Non-pigmented ciliary epithelial cell (primary cell): ENCODE measurements at places on chromosomes 3 and 15.

- no peak for DNase-seq
Observed at GRCh38 chr3:128217702-128218547, 64.6 kb downstream of the EEFSEC start.

GRCh38 chr3:193928354-193929209 is 207.4 kb upstream of the HES1 start:
- DNase-seq, result no peak

- peak; percentile 46 for DNase-seq
Observed at GRCh38 chr15:40190591-40190990, 29.7 kb downstream of the BUB1B start.

- DNase-seq, result no peak
Observed at GRCh38 chr15:96335411-96336024, 5.0 kb downstream of the NR2F2 start.

- DNase-seq, result no peak
Observed at GRCh38 chr3:34011171-34012101, 213.0 kb downstream of the PDCD6IP start.

- DNase-seq, result no peak
Observed at GRCh38 chr15:22919171-22919570, 61.0 kb downstream of the CYFIP1 start.

DNA sequence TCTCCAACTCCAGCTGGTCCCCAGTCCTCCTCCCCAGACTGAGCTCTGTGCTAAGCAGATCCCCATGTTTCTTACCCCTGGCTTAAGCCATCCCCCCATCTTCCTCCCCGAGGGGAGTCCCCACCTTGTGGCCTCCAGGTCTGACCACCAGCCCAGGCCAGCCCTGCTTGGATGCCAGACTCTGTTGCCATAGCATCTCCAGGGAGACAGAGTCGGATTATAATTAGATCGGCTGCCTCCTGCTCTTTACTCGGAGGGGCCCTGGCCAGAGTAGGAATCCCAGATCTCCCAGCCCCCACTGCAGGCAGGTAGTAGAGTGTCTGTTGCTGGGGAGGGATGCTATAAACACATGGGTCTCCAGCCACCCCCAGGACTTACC is 2.4 kb downstream of the KLHDC8B start:
- no peak for DNase-seq

DNA sequence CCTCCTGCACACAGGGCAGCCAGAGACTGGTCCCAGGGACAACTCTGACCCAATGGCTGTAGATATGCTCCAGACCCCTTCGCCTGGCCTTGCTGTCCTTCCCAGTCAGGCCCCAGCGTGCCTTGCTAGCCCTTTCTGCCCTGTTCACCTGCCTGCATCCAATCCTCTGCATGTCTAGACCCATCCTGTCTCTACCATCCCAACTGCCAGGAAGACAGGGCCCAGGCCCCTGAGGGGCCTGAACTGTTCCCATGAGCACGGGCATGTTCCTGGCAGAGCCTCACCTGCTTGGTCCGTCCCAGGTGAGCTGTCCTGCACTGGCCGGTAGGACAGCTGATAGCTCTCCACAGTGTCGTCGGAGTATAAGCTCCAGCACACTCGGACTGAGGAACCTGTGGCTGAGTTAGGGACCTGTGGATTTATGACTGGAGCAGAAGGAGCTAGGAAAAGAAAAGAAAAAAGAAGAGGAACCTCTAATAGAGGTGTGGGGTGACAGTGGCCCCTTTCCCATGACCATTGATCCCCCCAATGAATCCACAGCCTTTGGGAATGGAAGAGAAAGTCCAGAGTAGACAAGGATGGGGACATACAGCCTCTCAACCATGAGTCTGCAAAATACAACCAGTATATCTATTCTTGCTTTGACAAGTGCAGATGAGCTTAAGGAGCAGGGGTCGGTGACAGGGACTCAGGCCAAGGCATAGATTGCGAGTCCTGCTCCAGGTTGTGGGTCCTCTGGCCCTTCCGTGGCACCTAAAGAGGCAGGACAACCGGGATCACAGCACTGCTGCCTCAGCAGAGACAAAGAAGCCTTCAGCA is 33.9 kb downstream of the FSD2 start:
- DNase-seq, result no peak

GRCh38 chr15:49225572-49226281 is 55.7 kb downstream of the GALK2 start:
- DNase-seq, result no peak

- no peak for DNase-seq
Observed at GRCh38 chr15:58174709-58175108, 36.5 kb downstream of the AQP9 start.

- DNase-seq, result no peak
Observed at GRCh38 chr15:78041946-78042345, 35.6 kb downstream of the TBC1D2B start.

DNA sequence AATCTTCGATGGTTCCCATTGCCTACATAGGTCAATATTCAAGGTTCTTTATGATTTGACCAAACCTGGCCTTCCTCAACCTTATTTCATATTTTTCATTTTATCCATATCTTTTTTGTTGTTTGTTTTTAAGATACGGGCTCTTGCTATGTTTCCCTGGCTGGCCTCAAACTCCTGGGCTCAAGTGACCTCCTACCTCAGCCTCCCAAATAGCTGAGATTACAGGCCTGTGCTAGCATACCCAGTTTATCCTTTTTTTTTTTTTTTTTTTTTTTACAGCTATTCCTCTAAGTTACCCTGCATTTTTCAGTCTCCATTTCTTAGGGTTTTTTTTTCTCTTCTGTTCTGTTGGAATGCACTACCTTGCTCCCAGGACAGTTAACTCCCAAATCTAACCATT is 14.5 kb downstream of the ZNF609 start:
- DNase-seq, result no peak

DNA sequence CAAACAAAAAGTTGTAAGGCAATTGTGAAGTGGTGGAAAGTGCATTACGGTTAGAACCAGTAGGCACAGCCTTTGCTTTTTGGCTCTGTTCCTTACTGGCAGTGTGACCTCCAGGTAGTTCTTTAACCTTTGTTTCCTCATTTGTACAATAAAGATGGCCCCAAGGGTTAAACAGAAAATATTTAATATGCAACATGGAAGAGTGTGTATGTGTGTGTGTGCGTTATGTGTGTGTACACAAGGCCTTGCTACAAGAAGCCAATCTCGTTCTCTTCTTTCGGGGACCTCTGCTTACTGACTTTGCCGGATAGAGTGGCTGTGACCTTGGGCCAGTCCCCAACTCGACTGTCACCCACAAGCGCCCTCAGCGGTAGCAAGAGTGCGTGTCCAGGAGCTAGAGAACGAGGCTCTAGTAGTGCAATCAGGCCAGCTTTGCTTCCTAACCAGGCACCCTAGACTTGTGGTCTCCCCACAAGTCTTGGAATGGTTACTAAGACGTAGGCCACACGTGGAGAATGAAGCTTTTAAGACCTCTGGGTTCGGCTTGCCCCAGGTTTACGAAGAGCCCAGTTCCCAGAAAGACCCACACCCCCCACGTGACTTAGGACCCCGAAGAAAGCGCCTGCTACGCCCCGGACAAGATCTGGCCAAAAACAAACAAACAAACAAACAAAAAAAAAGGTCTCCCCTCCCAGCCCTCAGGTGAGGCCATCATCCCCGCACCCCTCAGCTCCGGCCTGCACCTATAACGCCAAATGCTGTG is 593 bp downstream of the CIAO2A start:
- DNase-seq, result no peak

- no peak for DNase-seq
Observed at GRCh38 chr3:133753779-133754164, 7.6 kb downstream of the TF start.

GRCh38 chr15:78682693-78683410 is 41.8 kb upstream of the CHRNB4 start:
- DNase-seq, result no peak

DNA sequence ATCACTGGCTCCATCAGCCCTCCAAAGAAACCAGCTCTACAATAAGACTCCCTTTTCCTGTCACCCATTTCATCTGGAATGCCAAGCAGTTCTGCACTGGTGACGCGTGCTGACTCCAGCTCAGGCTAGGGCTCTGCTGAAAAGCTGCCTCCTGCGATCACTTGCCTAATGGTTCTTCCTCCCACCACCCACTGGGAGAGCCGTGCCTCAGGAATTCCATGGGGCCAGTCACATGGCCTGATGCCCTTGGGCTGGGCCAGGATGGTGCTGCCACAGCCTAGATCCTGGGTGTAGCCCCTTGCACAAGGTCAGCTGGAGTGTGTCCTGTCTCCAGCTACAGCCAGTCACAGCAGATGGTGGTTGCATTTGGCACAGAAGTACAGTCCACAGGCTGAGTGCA is 98.9 kb downstream of the DNAJB8 start:
- DNase-seq, result no peak

- DNase-seq, result no peak
Observed at GRCh38 chr3:102123590-102124190, 274.4 kb downstream of the NFKBIZ start.
